ENCODE measurements at places on chromosomes 4 and X. TPM values are rescaled to one million over a fixed set of nuclear protein-coding genes. Genes with fewer than 3 reads are reported as not detected.

The UGT2A1 gene
- total RNA-seq = not detected

The P2RY8 gene
- total RNA-seq = not detected

The SERPINA7 gene
- total RNA-seq = not detected

The CT45A10 gene
- total RNA-seq = not detected
